Keratinocyte (primary cell): ENCODE measurements at places on chromosomes 2 and 18.

DNA sequence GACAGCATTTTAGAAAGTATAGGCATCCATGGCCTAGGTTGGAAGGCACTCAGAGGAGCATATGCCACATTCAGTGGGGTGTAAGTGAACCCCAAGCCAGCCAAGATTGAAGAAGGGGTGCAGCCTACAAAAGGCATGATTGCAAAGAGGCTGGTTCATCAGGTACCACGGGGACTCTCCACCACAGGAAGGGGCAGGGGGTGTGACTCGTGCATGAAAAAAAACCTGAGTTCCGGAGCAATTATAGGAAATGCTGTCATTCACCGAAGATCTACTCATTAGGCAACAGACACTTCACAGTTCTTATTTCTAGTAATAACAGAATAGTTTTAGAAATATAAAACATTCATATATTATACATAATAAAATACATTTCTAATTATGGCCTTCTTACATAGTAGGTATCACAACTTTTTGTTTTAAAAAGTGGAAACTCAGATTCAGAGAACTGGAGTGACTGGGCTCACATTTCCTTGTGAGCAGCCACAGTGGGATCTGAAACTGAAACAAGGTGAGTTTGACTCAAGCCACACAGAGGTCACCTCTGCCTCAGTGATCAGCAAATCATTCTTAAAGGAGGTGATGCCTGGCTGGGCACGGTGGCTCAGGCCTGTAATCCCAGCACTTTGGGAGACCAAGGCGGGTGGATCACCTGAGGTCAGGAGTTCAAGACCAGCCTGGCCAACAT, 188.4 kb upstream of the GYPC start:
- H3K27ac ChIP-seq = no peak overlapping the region
- no peak overlapping the region for H3K4me3 ChIP-seq
- no peaks in the 10 kb centered on the region for H3K4me1 ChIP-seq
- no peak for DNase-seq
- H3K36me3 ChIP-seq = no peaks in the 10 kb centered on the region

- H3K4me1 ChIP-seq = no peaks in the 10 kb centered on the region
- no peaks in the 10 kb centered on the region for H3K27me3 ChIP-seq
- H3K27ac ChIP-seq = no peak overlapping the region
These were observed 428.6 kb upstream of the FSHR start for GRCh38 chr2:49582946-49583345.

- DNase-seq = no peak
- H3K4me1 ChIP-seq = peaks cover 8% of the 10 kb centered on the region
- H3K27ac ChIP-seq = no peak overlapping the region
- H3K27me3 ChIP-seq = no peaks in the 10 kb centered on the region
These were observed 160.7 kb downstream of the LDLRAD4 start for GRCh38 chr18:13379062-13379865.

DNA sequence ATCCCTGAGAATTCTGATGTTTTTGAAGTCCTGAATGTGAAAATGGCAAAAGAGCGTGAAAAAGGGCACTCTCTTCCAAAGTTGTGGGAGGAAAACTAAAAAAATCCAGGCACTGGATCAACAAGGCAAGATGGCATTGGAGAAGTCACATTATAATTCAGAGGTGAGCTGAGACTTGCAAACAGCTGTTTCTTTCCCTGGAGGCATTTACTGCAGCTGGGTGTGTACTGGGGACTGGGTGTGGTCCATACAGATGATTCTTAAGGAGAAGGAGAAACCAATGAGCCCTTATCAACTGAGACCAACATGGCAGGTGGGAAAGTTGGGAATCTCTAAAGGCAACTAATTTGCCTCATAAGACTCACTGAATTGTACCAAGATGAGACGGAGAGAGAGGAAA, 313.9 kb downstream of the TRIB2 start:
- no peaks in the 10 kb centered on the region for H3K36me3 ChIP-seq
- no peaks in the 10 kb centered on the region for H3K27me3 ChIP-seq
- H3K4me1 ChIP-seq = peaks cover 3% of the 10 kb centered on the region
- H3K4me3 ChIP-seq = no peak overlapping the region

GRCh38 chr2:42764096-42764495, at the start of gene OXER1:
OXER1 (minus strand) TSS chr2:42764135; CDS start chr2:42764062, 73 bp downstream.
- H3K36me3 ChIP-seq = no peaks in the 10 kb centered on the region
- H3K4me3 ChIP-seq = no peak within 1 kb of the TSS
- no peaks in the 10 kb centered on the region for H3K4me1 ChIP-seq
- no peak for DNase-seq

DNA sequence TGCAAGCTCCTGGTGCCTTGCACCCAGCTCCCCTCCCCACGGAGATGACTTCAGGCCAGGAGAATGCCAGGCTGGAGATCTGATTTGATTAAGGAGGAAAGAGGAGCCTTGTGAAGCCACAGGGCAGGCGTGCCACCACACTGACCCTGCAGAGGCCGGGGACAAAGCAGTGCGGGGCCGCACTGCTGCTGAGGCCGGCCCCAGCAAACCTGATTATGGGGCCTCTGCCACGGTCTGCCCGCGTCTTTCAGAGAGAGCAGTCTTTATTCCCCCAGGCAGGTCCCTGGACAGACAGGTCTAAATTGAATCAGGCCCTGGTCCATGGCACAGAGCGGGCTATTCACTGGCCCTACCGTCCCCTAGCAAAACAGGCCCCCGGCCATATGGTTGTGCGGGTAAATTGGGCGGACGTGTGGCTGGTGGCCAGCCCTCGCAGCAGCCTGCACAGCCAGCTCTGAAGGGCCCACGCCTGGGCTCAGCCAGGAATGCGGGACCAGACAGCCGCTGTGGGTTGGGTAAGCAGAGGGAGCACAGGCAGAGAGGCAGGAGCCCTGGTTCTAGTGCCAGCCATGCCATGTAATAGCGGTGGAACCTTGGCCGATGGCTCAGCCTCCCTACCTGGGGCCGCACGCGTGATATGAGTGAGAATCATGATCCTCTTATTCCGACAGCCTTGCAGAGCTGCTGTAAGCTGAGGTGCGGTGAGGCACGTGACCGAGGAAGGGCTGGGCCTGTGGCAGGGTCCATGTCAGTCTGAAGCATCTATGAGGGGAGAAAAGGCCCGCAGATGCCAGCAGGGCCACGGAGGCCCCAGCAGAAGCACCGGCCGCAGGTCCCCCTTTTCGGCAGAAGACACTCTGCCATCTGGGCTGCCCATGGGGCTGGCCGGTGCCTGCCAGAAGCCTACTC, 97.3 kb upstream of the MYCN start:
- H3K36me3 ChIP-seq = no peaks in the 10 kb centered on the region
- no peaks in the 10 kb centered on the region for H3K27me3 ChIP-seq
- no peak for DNase-seq
- peaks cover 4% of the 10 kb centered on the region for H3K4me1 ChIP-seq
